ENCODE measurements at places on chromosomes 5 and 9.

- DNase-seq, result no peak
Measured at GRCh38 chr9:103139891-103140290, 144.8 kb downstream of the CYLC2 start.

DNA sequence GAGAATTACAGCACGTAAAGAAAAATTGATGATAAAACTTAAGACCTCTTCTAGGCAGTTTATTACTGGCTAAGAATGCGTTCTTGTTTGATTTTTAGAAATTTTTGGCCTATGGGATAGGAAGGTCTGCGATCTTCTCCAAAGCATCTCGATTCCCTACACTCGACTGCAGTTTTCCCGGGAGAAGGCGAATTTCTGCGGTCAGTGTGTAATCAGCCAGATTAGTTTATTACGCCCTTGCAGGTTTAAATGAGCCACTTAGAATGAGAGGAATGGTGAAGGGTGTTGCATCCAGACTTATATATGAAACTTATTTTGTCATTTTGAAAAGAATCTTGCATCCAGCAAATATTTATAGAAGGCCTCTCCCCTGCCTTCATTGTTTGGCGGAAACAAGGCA lies 1.2 kb downstream of the MTAP start:
- DNase-seq, result no peak

DNA sequence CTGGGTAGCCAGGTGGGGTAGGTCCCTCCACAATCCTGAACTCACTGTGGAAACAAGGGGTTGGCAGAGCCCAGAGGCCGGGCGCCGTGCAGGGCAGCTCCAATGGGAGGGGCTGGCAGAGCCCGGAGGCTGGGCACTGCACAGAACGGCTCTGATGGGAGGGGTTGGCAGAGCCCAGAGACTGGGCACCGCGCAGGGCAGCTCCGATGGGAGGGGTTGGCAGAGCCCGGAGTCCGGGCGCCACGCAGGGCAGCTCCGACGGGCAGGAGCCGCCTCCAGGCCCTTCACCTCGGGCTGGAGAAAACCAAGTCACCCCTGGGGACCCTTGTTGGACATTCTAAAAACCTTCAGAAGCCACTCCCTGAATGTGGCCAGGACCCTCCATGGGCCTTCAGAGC lies 9.3 kb downstream of the NACC2 start:
- no peak for DNase-seq

- no peak for DNase-seq
Measured at GRCh38 chr9:117076571-117077290, 338.1 kb downstream of the ASTN2 start.

DNA sequence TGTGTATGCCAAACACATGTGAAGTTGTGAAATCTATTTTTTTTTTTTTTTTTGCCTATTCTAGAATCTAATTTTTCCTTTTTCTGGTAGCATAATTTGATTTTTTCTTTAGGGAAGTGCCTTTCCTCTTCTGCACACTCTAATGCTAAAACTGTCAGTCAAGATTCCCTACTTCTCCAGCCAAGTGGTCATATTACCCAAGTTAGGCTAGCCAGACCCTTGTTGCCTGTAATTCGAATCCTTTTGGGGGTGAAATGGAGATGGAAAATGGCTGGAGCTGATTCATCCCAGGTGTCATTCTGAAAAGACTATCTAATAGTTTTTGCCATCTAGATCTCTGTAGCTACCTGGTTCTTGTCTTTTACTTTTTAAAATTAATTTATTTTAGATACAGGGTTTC lies 24.8 kb upstream of the UBAP1 start:
- DNase-seq, result no peak

- no peak for DNase-seq
Measured at GRCh38 chr5:174612686-174613085, 111.7 kb upstream of the MSX2 start.

GRCh38 chr5:90387508-90387907 lies 22.0 kb downstream of the CETN3 start:
- no peak for DNase-seq

GRCh38 chr5:124736805-124737188 lies 9.6 kb downstream of the ZNF608 start:
- no peak for DNase-seq

DNA sequence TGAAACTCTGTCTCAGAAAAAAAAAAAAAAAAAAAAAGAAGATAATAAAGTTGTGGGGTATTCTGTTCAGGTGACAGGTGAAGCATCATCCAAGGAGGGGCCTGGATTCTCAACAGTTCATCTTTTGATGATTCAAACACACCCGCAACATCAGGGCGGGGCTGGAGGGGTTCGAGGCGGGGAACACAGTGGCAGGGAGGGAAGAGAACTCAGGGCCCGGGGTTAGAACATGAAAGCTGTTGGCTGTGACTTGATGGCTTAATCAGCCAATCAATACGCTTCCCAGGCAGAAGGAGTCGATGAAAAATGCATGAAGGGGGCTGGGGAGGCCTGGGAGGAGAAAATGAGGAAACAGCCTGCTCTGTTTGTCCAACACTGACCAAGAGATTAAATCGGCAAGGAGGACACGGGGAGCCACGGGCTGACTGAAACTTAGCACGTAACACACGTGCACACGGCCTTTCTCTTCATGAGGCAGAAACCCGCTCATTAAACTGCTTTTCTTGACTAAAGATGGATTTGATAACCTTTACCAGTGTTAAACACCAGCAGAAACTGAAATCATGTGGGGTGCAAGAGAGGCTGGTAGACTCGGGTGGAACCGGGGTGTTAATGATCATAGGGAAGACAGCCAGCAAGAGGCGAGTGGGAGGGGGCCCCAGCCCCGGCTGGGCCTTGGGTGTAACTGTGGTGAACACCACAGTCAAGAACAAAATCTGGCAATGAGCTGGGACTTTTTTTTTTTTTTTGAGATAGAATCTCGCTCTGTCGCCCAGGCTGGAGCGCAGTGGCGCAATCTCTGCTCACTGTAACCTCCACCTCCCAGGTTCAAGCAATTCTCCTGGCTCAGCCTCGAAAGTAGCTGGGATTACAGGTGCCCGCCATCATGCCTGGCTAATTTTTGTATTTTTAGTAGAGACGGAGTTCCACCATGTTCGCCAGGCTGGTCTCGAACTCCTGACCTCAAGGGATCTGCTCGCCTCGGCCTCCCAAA lies 105.7 kb upstream of the RAPGEF1 start:
- DNase-seq, result no peak

- no peak for DNase-seq
Measured at GRCh38 chr9:133045132-133045531, 14.3 kb downstream of the GTF3C5 start.

- DNase-seq, result no peak
Measured at GRCh38 chr5:56632199-56632598, 183.2 kb upstream of the MAP3K1 start.

GRCh38 chr5:73638344-73639095 lies 12.5 kb downstream of the ARHGEF28 start:
- DNase-seq, result peak; percentile 97

DNA sequence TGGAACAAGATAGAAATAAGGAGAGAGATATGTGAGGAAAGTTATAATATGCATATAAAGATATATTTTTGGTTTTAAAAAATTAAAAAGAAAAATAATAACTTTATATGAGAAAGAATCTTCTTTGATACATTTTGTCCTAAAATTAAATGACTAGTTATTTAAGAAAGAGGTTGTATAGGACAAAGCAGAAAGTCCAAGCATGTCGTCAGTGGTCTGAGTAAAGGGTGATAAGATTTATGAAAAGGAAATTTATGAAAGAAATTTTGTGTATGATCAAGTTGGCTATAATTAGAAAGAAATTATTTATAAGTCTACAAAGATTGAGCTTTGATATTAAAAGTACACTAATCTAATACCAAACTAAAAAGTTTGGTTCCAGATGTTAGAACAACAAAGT lies 32.0 kb downstream of the GTF3C4 start:
- DNase-seq, result no peak

- DNase-seq, result peak; percentile 56
Measured at GRCh38 chr5:137075163-137075970, 423.8 kb downstream of the SPOCK1 start.

- no peak for DNase-seq
Measured at GRCh38 chr5:87916320-87916719, 352.3 kb downstream of the TMEM161B start.

DNA sequence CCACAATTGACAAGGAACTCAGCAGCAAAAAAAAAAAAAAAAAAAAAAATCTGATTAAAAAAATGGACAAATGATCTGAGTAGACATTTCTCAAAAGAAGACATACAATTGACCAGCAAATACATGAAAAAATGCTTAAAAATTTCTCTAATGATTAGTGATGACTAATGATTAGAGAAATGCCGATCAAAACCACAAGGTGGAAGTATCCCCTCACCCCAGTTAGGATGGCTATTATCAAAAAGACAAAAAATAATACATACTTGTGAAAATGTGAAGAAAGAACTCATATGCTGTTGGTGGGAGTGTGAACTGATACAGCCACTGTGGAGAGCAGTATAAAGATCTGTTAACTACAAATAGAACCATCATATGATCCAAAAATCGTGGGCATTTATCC lies 245.3 kb downstream of the OSTF1 start:
- no peak for DNase-seq

- peak; percentile 50 for DNase-seq
Measured at GRCh38 chr5:58683567-58683966, 100.7 kb downstream of the RAB3C start.
